ENCODE measurements at places on chromosomes 3 and 15.

DNA sequence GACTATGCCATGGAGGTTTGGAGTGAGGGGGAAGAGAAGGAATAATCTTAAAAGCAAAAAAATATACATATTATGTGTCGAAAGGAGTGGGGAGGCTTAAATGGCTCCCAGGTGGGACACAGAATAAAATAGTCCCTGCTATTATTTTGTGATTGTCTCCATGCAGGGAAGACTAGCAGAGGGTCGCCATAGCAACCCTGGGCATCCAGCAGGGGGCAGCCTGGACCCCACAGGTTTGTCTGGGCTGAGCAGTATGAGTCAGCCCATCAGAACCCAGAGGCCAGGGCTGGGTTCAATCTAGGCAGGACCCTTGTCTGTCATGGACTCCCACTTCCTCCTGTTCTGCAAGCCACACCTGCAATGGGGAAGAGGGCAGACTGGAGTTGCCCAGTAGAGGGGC is 17.6 kb upstream of the LINGO1 start:
- no peak for DNase-seq

DNA sequence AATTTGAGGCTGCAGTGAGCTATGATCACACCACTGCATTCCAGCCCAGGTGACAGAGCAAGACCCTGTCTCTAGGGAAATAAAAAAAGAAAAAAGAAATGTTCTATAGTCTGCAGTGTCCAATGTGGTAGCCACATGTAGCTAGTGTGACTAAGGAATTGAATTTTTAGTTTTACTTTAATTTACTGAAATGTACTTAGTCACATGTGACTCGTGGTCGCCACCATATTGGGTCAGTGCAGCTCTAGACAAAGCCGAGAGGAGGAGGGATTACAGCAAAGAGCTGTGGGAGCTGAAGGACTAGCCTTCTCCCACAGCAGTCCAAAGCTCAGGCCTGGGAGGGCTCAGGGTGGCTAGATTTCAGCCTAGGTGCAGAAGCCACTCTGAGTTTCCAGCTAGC is 65.9 kb upstream of the NTRK3 start:
- DNase-seq: no peak

- DNase-seq: no peak
These were observed 353.5 kb upstream of the IL12A start for GRCh38 chr3:159635047-159635641.

- DNase-seq: no peak
These were observed 77.0 kb downstream of the PLCL2 start for GRCh38 chr3:16961621-16962205.

DNA sequence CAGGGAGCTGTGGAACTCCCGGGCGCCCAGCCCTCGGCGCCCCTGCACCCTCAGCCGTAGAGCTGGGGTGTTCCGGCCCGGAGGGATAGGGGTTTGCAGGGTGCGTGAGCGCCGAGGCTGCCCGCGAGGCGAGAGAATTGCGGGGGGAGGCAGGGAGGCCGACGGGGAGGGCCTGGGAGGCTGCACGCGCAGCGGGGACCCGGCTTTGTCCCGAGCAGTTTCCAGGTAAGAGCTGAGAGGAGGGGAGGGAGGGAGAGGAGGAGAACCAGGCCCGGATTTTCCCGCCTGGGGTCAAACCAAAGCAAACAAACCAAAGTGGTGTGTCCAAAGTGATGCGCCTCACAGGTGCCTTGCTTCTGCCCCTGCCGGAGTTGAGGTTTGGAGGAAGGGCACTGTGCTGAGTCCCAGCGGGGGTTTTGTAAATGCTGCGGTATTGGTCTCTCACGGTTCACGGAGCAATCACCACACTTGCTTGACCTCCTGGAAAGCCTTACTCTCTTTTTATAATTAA is 146.4 kb downstream of the TJP1 start:
- DNase-seq: no peak

DNA sequence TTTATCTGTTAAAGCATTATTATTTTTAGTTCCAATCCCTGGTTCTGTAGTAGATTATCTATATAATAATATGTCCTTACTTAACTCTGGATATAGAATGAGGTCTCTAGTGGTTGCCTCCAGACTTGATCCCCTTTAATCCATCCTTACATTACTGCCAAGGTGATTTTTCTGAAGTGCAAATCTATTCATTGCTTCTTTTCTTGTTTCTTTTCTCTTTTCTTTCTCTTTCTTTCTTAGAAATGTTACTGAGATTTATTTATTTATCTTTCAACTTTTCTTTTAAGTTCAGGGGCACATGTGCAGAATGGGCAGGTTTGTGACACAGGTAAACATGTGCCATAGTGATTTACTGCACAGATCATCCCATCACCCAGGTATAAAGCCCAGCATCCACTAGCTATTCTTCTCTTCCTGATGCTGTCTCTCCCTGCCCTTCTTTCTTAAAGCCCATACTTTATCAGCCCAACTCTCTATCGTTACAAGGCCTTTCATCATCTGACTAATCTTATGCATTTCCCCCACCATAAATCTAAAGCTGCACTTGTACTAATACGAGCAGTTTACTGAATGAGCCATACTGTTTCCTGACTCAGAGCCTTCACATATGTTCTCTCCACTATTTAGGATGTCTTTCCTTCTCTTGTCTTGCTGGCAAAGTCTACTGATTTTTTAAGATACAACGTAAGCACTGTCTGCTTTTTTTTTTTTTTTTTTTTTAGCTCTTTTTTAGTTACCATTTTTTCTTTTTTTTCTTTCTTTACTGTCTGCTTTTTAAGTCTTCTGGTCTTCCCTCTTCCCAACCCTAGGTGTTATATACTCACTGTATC is 4.6 kb downstream of the GLCE start:
- DNase-seq: no peak

DNA sequence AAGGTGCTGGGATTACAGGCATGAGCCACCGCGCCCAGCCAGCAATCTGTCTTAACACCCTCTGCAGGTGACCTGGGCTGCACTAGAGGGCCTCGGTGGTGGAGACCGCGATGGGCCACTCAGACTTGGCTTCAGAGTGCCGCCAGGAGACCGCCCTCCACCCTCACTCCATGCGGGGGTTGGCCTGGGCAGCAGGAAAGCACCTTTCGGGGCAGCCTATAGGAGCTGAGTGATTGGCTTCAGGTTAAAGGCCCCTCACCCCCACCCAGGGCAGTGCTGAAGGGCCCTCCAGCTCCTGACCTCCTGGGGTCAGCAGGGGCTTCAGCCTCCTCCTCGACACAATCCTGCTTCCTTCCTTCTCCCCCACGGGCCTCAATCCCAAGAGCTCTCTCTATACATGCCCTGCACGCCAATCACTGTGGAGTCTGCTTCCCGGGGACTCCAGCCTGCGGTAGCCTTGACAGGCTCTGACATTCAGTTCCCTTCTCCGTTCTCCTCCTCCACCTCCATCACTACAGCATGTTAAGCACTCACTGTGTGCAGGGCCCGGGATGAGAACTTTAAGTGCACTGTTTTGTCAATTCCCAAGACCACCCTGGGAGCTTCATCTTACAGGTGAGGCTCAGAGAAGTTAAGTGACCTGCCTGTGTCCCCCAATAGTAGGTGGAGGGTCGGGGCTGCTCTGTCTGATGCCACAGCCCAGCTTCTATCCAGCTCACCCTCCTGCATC is 225.3 kb downstream of the XXYLT1 start:
- no peak for DNase-seq

- DNase-seq: no peak
These were observed 56.6 kb downstream of the RLBP1 start for GRCh38 chr15:89164712-89165211.

DNA sequence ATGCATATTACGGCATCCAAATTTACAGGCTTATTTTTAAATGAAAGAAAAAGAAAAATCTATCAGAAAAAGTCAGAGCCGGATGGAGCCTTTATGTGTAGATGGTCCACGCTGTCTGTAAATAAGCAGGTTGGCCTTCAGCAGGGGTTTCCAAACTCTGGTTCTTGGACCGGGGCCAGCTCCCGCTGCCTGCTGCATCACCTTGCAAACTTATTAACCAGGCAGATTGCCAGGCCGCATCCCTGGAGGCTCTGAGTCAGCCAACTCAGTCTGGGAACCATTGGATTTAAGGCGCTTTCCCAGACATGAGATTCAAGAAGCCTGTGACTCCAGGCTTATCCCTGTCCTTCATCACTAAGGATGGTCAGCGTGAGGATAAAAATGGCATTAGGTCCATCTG is 212.4 kb downstream of the OPA1 start:
- no peak for DNase-seq

DNA sequence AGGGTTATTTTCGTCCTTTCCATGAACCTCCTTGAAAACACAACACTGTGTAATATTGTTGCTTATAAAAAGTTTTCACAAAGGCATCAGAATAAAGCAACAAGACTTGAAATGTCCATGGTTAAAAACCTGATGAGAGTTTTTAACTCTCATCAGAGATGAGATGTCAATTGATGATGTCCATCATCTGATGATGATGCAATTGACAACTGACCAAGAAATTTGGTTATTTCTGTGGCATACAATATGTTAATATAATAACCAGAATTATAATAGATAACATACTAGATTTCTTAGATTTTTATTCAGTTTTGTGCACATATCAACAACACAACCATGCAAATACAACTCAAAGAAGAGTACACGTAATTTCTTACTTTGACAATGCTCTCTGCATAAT is 15.5 kb upstream of the FNDC3B start:
- DNase-seq: no peak

- no peak for DNase-seq
These were observed 89.7 kb upstream of the KLF13 start for GRCh38 chr15:31237043-31237324.

DNA sequence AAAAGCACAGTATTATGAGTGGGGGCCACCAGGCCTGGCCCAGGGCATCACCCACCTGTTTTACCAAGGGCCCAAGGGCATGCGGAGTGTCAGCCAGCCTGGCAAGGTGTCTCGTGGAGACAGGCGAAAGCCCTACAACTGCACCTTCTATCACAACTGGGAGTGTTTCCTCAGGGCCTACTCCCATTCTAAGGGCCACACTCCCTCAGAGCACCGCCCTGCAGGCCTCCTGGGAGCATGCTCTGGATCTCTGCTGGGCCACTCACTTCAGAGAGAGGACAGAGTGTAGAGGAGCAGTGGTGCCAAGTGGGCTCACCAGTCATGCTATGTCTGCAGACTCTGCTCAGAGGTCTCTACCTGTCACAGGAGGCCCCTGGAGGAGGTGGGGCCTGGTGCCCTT is 21.2 kb upstream of the CLK3 start:
- no peak for DNase-seq

- no peak for DNase-seq
These were observed 6.8 kb upstream of the MOBP start for GRCh38 chr3:39460677-39461076.

DNA sequence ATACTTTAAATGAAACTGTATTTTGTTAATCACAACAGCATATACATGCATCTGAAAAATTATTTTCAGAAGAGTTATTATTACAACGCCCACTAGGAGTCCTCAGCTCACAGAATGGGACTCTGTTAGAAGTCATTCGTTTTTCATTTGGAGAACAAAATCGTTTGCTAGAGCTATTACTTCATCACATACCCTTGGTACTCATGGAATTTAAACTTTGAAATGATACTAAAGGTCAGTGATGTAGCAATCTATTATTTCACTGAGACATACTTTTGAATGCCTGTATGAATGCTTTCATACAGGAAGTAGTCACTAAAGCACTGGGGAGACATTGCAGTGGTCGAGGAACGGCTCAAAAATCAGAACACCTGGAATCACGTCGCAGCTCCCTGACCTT is 198.1 kb downstream of the MBNL1 start:
- no peak for DNase-seq

DNA sequence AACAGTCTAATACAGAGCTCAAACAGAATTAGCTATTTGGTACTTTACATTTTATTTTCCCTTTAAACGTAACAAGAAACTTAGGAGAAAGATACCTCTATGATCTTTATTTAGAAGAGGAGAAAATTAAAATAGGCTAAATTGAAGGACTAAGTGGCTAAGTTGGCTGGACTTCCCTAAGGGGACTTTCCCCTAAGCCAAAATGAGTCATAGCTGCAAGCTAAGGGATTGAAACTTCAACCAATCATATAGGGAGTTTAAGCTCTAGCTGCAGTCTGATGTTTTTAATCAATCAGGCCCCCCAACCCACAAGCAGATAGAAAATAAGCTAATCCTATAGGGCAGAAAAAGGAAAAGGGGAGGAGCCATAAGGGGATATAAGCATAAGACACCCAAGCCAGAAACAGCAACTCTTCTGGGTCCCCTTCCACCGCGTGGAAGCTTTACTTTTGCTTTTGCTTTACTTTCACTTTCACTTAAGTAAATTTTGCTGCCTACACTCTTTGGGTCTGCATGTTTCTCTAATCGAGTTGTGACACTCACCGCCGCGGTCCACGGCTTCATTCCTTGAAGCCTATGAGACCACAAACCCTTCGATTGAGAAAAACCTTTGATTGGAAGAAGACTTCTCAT is 1108.5 kb upstream of the EPHA6 start:
- peak; percentile 16 for DNase-seq

DNA sequence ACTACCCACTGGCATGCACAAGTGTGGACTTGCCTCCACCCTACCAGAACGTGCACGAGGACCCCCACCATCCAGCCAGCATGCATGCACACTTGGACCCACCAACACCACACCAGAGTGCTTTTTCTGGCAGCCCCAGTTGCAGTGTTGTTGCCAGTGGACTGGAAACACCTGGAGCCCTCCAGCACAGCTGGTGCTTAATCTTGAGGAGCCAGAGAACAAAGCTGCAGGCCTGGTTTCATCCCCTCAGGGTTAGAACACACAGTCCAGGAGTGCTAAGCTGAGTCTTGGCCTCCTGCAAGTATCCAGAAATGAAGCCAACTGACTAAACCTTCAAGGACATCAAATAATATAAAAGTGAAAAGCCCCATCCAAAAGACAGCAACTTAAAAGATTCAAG is 888.0 kb downstream of the NTRK3 start:
- no peak for DNase-seq

DNA sequence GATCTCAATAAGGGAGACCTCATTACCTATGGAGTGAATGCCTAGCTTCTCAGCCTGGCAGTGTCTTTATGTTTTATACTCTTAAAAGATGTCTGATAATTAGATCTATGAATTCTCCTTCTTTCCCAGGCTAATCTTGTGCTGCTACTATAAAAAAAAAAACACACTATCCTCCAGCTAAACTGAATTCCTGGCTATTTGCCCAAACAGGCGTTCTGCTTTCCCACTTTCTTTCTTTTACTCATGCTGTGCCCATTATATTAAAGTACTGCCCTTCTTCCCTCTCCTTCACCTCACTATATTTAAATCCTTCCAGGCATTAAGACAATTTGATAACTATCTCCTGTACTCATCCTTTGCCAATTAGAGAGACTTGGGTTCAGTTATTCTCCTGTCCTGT is 1134.9 kb downstream of the ROBO2 start:
- DNase-seq: no peak

DNA sequence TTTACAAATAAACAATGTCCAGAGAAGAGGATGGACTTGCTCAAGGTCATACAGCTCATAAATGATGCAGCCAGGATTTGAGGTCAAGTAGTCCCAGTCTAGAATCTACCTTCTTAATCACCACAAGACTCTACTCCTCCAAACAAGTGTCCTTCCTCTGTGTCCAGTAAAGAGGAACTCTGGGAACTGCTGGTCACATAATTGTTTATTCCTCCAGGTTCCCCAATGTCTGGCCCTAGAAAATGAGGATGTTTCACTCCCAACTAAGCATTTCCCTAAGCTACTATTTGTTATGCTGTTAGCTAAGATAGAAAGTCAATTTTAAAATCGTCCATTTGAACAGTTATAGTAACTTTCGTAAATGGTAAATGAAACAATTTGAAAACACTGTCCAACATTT is 192.4 kb downstream of the FHIT start:
- no peak for DNase-seq

GRCh38 chr15:56351353-56351752 is 13.9 kb upstream of the TEX9 start:
- DNase-seq: no peak

Data from central memory CD4-positive, alpha-beta T cell (primary cell).